NCI-H1436 treated with DMSO at 0.1 percent for 48 hours (cell line): ENCODE measurements at places on chromosomes 2 and 18.

DNA sequence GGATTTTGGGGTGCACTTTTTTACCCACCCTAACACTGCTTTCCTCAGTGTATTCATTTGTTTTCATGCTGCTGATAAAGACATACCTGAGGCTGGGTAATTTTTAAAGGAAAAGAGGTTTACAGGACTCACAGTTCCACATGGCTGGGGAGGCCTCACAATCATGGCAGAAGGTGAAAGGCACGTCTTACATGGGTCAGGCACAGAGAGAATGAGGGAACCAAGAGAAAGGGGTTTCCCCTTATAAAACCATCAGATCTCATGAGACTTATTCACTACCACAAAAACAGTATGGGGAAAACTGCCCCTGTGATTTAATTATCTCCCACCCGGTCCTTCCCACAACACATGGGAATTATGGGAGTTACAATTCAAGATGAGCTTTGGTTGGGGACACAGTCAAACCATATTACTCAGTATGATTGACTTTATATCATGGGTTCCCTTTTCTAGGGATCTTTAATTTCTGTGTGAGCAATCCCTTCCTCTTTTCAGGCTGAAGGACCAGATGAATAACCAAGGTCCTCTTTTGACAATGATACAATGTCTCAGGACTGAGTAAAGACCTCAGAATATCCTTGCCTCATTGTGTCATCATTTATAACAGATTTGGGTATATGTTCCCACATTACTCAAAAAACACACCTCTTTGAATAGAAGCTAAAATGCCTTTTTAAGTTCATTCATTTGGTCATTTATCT, 100.1 kb upstream of the TRIB2 start:
- DNase-seq, result no peak

DNA sequence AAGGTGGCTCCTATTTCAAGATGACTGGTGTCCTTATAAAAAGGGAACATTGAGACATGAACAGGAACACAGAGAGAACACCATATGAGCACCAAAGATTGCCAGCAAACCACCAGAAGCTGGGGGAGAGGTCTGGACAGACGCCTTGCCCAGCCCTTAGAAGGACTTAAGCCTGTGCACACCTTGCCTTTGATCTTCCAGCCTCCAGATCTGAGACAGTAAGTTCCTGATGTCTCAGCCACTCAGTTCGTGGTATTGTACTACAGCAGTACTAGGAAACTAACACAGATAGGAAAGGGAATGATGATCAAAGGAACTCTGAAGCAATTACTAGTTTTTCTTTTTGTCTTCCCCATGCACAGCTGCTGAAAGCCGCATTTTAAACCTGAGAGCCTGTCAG, 137.3 kb upstream of the FHL2 start:
- no peak for DNase-seq

GRCh38 chr2:46320141-46320567, 22.9 kb downstream of the EPAS1 start:
- DNase-seq, result no peak

- no peak for DNase-seq
These were observed 4.5 kb downstream of the KIF3C start for GRCh38 chr2:25977768-25978167.

DNA sequence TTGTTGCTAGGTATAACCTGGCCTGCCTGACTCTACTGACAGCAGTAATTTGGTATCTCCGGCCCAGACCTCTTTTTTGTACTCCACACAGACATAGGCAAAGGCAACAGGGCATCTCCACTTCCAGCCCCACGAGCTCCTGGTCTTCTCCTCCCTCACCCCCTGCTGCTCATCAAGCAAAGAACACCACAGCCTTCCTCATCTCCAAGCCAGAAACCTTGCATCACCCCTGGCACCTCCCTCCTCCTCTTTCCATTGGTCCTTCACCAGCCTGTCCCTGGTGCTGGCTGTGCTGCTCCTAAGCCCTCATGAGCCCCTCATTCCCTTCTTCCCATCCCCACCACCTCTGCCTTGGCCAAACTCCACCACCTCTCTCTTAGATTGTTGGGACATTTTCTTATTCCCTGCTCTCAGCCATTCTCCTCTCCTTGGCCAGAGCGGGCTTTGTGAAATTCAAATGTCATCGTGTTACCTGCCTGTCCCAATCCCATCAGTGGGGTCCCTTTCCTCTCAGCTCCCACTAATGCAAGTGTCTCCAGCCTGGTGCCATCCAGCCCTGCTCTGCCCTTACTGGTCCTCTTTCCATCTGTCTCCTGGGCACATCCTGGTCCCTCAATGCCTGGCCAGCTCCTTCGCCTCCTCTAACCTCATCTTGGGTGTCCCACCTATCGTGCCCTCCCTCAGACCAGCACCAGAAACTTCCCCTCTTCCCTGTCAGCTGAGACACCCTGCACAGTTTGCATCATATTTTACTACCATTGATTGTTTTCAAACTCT, 77.4 kb downstream of the INHBB start:
- no peak for DNase-seq

DNA sequence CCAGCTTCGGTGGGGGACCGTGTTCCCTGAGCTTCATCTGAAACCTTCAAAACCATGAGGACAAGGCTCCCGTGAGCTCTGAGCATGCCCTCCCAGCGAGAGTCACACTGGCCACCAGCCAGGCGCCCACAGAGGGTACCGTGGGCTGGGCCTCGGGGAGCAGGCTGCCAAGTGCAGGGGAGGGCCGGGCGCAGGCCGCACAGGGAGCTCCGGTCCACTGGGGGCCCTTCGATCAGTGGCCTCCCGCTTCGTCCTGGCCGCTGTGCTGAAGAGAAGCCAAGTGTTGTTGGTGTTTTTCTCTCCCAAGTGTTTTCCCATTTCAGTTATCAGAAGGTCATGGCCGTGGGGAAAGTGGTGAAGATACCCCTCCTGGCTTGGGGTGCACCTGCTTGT, 144.4 kb downstream of the PTGR3 start:
- DNase-seq, result no peak

- no peak for DNase-seq
These were observed 708.5 kb upstream of the SLC8A1 start for GRCh38 chr2:41160439-41160838.

GRCh38 chr2:74917702-74918619, 40.5 kb upstream of the POLE4 start:
- DNase-seq, result no peak

GRCh38 chr18:79921984-79922965, 29.2 kb downstream of the SLC66A2 start:
- DNase-seq, result no peak

- DNase-seq, result no peak
These were observed 173.9 kb upstream of the SKOR2 start for GRCh38 chr18:47425365-47425764.

GRCh38 chr2:23653326-23653725, 268.3 kb downstream of the KLHL29 start:
- DNase-seq, result no peak

- DNase-seq, result no peak
These were observed 67.4 kb upstream of the TMEM247 start for GRCh38 chr2:46411985-46412384.

- DNase-seq, result no peak
These were observed 451.7 kb upstream of the HS6ST1 start for GRCh38 chr2:128770143-128771085.

- no peak for DNase-seq
These were observed 105.4 kb upstream of the LGALSL start for GRCh38 chr2:64348386-64349130.

GRCh38 chr2:232567721-232568120, 17.2 kb downstream of the EIF4E2 start:
- no peak for DNase-seq

GRCh38 chr2:10097352-10098148, 17.3 kb upstream of the CYS1 start:
- no peak for DNase-seq

- DNase-seq, result no peak
These were observed 168.3 kb downstream of the PRPF40A start for GRCh38 chr2:152548996-152549395.

- DNase-seq, result no peak
These were observed 369.7 kb downstream of the CTNNA2 start for GRCh38 chr2:79882548-79882947.

DNA sequence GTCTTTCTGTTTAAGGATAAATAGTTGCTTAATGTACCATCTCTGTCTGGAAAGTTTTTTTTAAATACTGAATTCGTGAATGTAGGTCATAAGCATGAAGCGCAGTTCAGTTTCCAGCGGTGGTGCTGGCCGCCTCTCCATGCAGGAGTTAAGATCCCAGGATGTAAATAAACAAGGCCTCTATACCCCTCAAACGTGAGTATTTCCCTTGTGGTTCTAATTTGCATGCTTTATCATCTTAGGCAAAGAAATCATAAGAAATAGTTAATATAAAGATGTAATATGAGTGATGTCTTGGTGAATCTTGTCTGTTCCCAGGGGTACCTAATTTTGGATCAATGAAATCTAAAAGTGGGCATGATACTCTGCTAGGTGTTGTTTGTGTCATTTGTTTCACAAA, 1.5 kb downstream of the NDC80 start:
- no peak for DNase-seq

DNA sequence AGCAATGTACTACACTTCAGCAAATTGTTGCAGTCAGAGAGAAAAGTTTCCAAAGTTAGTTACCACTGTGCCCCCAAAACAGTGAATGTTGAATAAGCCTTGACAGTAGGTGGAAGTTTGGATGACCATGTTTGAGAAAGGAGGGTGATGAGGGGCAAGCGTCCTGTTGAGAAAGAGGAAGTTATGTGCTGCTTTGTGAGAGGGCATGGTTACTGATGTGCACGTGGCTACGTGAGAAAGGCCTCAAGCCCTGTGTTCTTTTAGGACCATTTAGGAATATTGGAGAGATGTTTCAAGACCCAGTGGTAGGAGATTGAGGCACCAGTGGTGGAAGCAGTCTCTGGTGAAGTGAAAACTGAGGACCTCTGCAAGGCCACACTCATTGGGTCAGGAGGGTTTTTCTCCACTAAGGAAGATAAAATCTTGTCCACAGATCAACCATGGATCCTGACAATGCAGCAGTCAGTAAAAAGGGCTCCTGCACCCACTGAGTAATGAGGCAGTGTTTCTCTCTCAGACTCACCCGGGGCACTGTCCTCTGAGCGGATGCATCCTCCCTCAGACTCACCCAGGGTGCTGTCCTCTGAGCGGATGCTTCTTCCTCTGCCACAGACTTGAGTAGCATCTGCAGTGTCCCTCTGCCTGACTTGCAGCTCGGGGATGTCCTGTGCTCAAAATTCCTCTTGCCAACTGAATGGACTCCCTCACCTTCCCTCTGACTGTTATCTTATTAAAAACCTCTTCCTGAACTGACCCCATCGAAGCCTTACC, 34.7 kb upstream of the ACTR3 start:
- no peak for DNase-seq

- DNase-seq, result no peak
These were observed 50.1 kb upstream of the ITM2C start for GRCh38 chr2:230814616-230815015.

- no peak for DNase-seq
These were observed 8.5 kb downstream of the STEAP3 start for GRCh38 chr2:119231975-119232665.

- no peak for DNase-seq
These were observed 231.1 kb downstream of the ANKRD30B start for GRCh38 chr18:14978962-14979535.

DNA sequence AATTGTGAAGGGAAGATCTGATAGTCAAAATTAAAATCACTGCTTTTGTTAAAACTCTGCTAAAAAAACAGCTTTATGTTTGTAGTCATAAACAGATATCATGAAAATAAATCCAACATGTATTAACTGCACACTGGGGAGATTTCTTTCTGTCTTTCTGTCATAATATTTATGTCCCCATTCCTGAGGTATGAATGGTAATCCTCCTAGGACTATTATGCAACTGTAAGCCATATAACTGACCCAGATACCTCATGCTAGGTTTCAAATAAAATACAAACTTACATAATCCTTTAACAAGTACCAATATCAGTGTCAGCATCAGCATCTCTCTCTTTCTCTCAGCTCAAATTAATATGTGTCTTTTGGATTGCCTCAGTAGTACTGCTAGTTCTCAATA, 18.2 kb downstream of the IFIH1 start:
- DNase-seq, result no peak

GRCh38 chr2:196201229-196202009, 30.0 kb upstream of the STK17B start:
- no peak for DNase-seq

GRCh38 chr2:118658596-118659198, 188.8 kb downstream of the EN1 start:
- no peak for DNase-seq

GRCh38 chr2:40168032-40168431, 283.9 kb downstream of the SLC8A1 start:
- DNase-seq, result no peak

DNA sequence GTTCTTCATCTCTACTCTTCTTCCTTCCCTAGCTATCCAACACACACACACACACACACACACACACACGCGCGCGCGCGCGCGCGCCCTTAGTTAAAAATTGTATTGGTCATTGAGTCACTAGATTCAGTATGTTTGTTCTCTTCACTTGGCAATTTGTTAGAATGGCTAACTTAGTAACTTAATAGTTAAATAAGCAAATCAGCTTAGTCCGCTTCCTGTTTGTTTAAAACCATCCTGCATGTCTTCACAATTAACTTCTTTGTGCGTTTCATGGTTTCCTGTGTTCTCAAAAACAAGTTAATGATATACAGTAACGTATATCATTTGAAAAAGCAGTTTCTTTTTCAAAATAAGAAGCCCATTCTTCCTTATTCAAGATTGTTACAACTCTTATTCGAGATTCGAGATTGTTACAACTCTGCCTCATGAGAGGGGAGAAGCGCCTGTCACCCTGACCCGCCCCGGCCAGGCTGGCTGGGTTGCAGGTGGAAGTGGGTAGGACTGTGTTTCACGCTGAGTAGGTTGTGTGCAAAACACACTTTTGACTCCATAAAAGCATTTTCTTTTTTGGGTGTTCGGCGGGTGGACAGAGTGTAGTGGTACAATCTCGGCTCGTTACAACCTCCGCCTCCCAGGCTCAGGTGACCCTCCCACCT, 9.5 kb upstream of the CNNM3 start:
- no peak for DNase-seq

DNA sequence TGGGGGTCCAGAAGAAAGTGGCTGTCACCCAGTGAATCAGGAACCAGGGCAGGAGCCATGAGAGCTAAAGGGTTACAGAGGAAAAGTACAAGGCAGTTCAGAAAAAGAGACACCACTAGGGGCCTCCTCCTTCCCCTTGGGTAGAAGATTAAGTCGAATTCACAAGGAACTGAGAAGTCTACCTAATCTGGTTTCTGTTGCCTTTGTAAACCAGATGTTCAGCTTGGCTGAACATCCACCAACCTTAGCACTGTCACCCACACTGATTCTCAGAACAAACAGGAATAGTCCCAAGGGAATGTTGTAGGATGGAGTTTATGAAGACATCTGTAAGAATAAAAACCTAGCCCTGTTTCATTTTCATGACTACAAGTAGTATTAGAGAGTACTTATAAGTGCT, 90.4 kb upstream of the NOSTRIN start:
- no peak for DNase-seq

GRCh38 chr2:84236288-84236687, 222.8 kb downstream of the SUCLG1 start:
- no peak for DNase-seq
